ENCODE measurements at places on chromosomes 6 and 20.

DNA sequence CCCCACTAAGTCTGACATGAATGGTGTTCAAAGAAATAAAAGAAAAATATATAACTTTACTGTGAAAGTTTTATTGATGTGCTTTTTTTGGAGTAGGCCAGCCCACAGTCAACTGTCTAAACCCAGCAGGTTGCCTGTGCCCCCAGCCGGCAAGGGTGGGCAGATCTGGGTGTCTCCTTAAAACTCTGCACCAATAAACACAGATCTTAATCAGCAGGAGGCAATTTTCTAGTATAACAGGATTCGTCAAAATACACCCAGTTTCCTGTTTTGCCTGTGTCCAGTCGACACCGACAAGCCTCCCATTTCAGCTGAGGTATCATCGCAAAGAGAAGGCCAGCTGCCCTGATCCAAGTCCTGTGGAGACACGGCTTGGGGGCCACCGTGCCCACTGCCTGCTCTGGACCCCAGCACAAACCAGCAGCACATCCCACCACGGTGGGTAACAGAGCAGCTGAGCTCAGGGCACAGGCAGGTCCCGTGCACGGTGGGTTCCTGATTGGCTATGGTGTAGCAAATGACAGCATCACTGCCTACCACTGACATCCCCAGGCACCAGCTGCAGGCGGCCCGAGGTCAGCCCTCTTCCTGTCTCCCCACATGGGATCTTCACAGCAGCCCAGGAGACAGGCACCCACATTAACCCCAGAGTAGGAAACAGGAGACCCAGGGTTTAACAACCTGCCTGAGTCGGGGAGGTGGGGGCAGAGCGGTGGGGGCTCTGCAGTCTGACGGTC is 15.7 kb downstream of the BMP7 start:
- peak; percentile 41 for DNase-seq

DNA sequence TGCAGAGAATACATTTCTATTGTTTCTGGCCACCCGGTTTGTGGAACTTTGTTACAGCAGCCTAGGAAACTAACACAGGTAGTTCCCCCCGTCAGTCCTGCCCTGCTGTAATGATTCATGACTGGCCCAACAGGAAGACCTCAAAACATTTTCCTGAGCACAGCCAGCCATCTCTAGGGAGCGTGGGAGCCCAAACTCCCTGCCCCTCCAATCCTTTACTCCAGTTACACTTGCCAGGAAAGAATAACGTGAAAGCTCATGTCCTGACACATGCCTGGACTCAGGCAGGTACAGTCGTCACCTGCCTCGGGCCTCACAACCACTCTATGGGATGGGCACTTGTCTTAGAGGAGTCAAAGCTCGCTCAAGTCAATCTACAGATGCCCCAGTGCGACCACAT is 8.4 kb downstream of the TXNDC5 start:
- no peak for DNase-seq

DNA sequence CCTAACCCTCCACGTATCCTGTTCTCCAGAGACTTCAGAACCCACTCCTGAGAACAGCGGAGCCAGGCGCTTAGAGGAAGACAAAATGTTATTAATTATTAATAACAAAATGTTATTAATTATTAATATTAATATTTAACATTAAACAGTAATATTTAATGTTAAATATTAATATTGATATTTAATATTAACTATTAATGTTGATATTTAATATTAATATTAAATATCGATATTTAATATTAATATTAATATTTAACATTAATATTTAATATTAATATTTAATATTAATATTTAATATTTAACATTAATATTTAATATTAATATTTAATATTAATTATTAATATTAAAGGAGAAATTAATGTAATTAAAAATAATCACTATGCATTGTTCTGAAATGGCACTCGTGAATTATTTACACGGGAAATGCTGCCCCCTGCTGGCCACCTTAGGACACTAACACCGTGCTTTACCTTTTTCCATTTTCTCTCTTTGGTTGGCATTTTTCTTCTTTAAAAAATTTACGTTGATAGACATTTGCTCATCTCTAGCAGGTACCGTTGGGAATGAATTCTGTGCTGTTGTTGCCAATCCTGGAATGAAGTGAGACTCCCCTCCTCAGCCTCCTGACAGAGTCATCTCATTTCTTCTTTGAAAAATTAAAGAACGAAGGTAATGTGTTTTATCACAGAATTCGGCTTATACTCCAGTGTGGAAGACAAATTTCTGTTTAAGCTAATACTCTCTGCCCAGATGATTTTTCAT is 7.5 kb upstream of the GGTLC1 start:
- peak; percentile 71 for DNase-seq

DNA sequence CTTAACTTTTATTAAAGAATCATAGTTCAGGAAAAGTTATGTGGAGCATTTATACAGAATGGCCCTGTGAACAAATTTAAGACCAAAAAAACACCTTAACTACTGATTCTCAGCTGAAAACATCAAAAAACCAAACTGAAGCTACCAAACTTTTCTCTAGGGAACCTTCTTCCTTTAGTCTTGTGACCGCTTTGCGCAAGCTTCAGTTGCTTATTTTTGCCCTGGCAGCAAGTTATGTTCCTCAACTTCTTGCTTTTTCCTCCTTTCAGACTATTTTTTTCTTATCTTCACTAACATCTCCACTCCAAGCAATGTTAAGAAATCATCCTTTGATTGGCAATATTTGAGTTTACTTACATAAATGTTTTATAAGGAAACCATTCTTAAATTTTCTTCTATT is 100.1 kb downstream of the MYB start:
- no peak for DNase-seq

- DNase-seq = no peak
These were observed 45.0 kb upstream of the KIF25 start for GRCh38 chr6:167952512-167952859.

DNA sequence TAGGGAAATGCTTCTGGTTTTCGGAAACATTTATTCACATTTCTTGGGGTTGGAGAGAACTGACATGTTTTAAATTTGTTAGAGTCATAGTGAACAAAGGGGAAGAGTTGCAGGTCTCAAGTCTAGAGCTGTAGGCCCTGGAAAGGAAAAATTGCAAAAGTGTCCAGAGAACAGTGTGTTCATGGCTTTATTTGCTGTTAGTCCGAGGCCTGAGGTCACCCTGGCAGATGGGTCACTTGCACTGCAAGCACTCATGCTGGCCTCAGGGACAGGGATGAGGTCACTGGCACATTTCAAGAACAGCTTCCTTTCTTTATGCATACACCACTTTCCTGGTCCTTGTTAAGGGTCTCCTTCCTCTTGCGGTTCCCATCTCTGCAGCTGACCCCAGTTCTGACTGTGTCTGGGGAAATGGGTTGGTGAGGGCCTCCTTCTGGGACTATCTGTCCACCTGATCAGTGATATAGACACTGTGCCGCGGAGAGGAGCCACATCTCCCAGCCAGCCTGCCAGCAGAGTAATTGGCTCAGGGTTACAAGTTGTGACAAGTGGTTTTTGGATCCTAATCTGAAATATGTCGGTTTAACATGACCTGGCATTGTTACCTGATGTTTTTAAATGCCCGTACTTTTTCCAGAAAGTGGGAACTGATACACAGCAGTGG is 194.0 kb downstream of the EYA4 start:
- DNase-seq = no peak

GRCh38 chr6:104050455-104050854 is 809.3 kb downstream of the HACE1 start:
- DNase-seq = no peak

Measured in activated CD8-positive, alpha-beta T cell treated with anti-CD3 and anti-CD28 coated beads, Interleukin-2, amount 10 ng/mL, durations not matched to agents 7 days and 5 days (primary cell).